ENCODE measurements at places on chromosomes 1 and 21.

GRCh38 chr21:14955936-14956520 lies 108.8 kb downstream of the NRIP1 start:
- no peak for DNase-seq

- no peak for DNase-seq
Observed at GRCh38 chr1:165116732-165117131, 239.8 kb downstream of the LMX1A start.

DNA sequence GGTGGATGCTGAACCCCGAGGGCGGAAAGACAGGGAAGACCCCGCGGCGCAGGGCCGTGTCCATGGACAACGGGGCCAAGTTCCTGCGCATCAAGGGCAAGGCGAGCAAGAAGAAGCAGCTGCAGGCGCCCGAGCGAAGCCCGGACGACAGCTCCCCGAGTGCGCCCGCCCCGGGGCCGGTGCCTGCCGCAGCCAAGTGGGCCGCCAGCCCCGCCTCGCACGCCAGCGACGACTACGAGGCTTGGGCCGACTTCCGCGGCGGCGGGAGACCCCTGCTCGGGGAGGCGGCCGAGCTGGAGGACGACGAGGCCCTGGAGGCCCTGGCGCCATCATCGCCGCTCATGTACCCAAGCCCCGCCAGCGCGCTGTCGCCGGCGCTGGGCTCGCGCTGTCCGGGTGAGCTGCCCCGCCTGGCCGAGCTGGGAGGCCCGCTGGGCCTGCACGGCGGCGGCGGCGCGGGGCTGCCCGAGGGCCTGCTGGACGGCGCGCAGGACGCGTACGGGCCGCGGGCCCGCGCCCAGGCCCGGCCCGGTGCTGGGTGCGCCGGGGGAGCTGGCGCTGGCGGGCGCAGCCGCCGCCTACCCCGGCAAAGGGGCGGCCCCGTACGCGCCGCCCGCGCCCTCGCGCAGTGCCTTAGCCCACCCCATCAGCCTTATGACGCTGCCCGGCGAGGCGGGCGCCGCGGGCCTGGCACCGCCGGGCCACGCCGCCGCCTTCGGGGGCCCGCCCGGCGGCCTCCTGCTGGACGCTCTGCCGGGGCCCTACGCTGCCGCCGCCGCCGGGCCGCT lies 20.7 kb downstream of the FOXO6 start:
- peak; percentile 67 for DNase-seq

DNA sequence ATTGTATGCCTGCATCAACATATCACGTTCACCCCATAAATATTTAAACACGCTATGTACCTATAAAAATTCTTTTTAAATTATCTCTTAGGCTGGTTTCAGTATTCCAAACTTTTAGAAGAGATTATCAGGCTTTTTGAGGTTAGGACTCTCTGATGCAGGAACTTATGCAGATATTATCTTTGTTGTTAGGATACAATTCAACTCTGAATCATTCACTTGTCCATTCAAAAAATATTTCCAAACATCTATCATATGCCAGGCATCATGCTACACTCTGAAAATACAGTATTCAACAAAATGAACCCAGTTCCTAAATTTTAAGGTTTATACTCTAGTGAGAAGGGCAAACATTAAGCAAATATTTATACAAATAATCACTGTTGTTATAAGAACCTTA lies 40.5 kb downstream of the ASH1L start:
- no peak for DNase-seq

DNA sequence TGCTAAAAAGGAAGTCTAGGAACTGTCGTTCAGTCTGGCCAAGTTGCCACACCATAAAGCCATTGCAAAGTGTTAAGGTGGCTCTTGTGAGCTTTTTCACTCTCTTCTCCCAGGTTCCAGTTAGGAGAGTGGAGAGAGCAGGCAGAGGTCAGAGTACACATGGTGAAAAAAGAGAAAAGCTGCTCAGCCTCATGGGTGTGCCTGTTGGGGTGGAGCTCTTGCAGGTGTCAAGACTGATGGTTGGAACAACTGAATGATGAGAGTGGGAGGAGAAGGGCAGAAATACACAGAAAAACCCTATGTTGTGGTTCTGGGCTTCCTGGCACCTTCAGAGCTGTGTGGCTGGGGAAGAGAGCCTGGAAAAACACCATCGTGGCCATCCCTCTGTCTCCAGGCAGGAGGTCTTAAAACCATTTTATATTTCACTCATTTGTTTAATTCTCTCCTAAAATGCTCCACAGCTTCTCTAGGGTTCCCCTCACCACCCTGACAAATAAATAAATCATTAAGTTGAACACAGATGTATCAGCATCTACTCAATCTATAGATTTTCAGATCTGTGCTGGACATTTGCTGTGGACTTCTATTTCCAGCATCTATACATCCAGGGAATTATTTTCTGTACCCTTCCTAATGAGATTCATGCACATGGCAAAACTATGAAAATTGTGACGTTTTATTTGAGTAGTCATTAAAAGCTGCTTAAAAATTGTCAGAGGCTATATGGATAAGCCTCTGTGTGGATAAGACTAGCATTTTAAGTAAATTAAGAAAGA lies 17.5 kb downstream of the UBASH3A start:
- no peak for DNase-seq

GRCh38 chr21:43712268-43712942 lies 6.5 kb upstream of the PDXK start:
- DNase-seq, result no peak

GRCh38 chr1:58857680-58858673 lies 74.1 kb upstream of the JUN start:
- DNase-seq, result no peak

- DNase-seq, result peak; percentile 63
Observed at GRCh38 chr1:234214129-234214910, 158.9 kb upstream of the COA6 start.

GRCh38 chr1:231927431-231927830 lies 300.8 kb downstream of the DISC1 start:
- DNase-seq, result no peak

- DNase-seq, result no peak
Observed at GRCh38 chr1:215040190-215040589, 42.3 kb upstream of the KCNK2 start.

GRCh38 chr21:43034101-43034500 lies 41.5 kb downstream of the CBS start:
- no peak for DNase-seq

DNA sequence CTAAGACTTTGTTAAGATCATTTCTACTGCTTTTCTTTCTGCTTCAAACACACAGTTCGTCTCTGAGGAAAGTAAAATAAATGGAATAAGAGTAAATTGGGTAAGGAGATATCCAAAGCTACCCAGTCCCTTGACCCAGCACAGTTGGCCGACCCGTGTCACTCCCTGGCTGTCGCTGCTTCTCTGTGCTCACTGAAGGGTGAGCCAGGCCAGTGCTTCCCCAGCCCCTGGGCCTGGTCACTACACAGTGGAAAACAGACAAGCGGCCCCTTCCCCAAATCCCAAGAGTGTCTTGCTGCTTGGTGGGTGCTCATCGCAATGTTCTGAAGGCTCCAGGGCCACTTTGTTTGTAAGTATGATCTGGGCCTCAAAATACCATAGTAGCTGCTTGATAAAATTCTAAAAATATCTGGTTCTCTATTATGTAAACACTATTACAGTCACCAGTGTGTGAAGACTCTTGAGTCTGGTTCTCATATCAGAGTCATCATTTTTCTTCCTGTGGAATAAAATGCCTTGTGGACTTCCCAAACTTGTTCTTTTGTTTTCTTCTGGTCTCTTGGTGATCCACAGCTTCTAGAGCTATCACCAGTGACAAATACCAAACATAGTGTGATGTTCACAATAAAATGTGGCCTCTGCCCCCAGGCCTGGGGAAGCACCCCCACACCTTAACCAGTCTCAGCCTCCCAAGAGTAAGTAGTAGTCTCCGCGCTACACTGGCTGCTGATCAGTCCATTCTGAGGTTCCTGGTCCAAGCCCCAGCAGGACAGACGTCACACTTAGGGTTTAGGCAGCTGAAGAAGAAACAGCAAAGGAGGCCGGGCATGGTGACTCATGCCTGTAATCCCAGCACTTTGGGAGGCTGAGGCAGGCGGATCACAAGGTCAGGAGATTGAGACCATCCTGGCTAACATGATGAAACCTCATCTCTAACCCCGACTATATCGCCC lies 106.2 kb downstream of the DHRS3 start:
- DNase-seq, result no peak

Data from psoas muscle (tissue), 8 donors.